Esophagus squamous epithelium (tissue), 5 donors: ENCODE measurements at places on chromosomes 16 and 17. TPM values are rescaled to one million over a fixed set of nuclear protein-coding genes. Genes with fewer than 3 reads are reported as not detected.

- DNase-seq, result no peak
These were observed 282.2 kb upstream of the CDH5 start for GRCh38 chr16:66084306-66084705.

DNA sequence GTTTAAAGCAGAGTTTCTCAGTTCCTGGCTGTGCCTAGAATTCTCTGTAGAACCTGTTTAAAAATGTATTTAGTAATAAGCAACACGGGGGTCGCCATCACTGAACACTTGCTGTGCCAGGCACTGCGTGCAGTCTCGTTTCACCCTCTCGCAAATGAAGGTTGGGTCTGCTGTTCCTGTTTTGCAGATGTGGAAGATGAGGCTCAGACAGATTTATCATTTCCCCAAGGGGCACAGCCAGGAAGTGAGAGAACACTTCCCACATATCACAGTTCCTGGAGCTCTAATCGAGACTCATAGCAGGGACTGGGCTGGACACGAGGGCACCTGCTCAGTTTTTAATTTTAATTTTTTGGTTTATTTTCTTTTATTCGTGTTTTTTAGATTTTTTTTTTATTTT is 122.7 kb downstream of the ABCC6 start:
- DNase-seq, result no peak

GRCh38 chr16:72171236-72171635 is 719 bp downstream of the PMFBP1 start:
- no peak for DNase-seq

GRCh38 chr17:79322211-79323123 is 247.8 kb downstream of the ENGASE start:
- DNase-seq, result no peak

- no peak for DNase-seq
These were observed 67.4 kb downstream of the SLC39A11 start for GRCh38 chr17:73025041-73025560.

GRCh38 chr17:55757659-55758058 is 6.8 kb downstream of the PCTP start:
- no peak for DNase-seq

DNA sequence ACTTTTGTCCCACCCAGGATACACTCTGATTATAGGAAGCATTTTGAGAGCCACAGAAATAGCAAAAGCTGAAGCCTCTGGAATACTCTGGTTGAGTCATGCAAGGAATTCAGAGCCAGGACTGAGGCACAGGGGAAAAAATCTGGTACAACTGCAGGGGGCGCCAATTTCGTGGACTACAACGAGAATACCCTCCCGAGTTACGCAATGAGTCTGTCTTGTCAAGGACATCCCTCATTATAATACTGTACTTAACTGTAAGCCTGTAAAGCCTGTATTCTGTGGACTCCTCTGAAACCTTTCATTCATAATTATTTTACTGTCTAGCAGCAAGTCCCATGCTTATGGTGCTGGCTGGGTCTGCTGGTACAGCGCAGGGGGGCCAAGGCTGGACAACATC is 7.8 kb downstream of the HOXB1 start:
- DNase-seq, result no peak

GRCh38 chr16:85288869-85289660 is 176.8 kb upstream of the CIBAR2 start:
- no peak for DNase-seq

DNA sequence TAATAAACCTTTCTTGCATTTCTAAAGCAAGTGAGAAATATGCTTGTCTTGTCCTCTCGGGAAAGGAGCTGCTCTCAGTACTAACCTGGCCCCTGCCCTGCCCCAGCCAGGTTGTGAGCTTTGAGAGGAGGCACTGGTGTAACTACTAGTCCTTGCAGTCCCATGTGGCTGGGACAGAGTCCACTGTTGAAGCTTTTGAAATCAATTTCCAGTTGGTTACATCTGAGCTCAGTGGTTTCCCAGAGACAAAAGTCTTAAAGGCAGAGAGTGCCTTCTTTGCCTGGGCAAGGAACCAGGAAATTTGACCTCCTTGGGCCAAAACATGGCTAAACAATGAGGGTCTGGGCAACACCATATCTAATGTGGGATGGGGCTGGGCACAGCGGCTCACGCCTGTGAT is 48.7 kb downstream of the GSG1L start:
- DNase-seq, result no peak

- DNase-seq, result no peak
These were observed 4.2 kb downstream of the MYH13 start for GRCh38 chr17:10368561-10368960.

DNA sequence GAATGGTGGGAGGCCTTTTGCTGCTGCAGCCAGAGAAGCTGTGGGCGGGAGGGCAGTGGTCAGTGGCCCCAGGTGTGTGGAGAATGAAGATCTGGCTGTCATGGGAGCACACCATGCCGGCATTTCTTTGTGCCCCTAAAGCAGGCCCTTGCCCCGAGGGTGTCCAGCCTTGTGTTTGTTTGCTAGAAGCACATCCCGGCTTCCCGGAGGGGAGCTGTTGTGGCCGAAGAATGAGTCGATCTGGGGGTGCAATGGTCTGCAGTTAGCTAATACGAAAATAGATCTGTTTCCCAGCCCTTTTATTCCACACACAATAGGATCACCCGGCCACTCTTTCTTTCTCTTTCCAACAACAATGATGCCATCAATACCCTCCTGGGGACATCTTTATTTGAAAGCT is 228.8 kb downstream of the CBLN1 start:
- DNase-seq, result no peak

The SMIM36 gene
- not detected for total RNA-seq

The HSD17B1 gene
- 3.6 TPM for total RNA-seq

The CDH3 gene
- 192 TPM for total RNA-seq

The SCNN1B gene
- 24.9 TPM for total RNA-seq

The PRR35 gene
- not detected for total RNA-seq

The OR4D1 gene
- not detected for total RNA-seq

The ST6GALNAC2 gene
- total RNA-seq, result 35.6 TPM
